ENCODE measurements at places on chromosomes 7 and 10. TPM values are rescaled to one million over a fixed set of nuclear protein-coding genes. Genes with fewer than 3 reads are reported as not detected.
A peak's percentile ranks its signal among the peaks of the same experiment; 100 is the strongest.

DNA sequence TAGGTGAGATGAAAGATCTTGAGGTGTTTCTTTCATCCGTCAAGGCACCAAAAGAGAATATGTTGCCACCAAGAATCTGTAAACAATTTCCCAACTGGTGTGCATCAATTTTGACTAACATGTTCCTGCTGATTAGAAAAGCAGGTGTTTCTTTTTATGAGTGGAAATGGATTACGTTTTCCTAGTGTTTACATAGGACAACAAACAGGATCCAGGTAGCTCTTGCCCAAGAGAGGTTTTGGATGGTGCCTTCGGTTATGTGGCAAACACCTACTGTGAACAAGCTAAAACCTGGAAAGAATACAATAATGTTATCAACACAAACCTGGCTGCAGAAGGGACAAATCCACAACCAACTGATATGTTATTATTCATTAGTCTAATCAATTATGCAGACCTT, 53.6 kb upstream of the WNT16 start:
- no peak for DNase-seq
- no peak overlapping the region for H3K27ac ChIP-seq
- H3K27me3 ChIP-seq, result no peaks in the 10 kb centered on the region
- H3K4me1 ChIP-seq, result no peaks in the 10 kb centered on the region
- no peaks in the 10 kb centered on the region for H3K36me3 ChIP-seq

DNA sequence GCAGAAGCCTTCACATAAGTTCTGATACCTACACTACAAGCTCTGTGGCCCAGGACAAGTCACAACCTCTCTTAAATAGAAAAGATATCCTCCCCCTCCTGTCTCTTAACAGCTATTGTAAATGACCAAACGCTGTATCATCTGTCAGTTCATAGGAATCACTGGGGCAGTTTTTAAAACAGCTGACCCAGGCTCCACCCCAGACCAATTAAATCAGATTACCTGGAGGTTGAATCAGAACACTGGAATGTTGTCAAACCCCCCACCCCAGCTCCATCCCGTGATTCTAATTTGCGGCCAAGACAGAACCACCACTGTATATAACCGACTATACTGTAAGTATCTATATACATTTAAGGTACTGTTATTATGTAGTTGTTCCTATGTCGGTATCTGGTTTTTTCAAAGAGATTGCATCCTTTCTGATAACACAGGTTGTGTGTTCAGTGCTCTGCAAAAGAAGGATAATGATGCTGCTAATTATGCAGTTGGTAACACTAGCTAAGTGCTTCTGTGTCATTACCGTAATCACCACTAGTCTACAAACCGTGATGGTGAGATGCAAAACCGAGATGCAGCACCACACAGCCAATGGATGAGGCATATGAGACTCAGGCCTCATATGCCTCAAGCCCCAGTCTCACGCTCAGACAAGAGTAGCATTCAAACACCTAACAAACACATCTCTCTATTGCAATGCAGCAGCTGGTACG, 47.4 kb downstream of the TNS3 start:
- H3K27me3 ChIP-seq, result no peaks in the 10 kb centered on the region
- no peak overlapping the region for H3K4me3 ChIP-seq
- no peaks in the 10 kb centered on the region for H3K36me3 ChIP-seq
- H3K27ac ChIP-seq, result no peak overlapping the region
- H3K4me1 ChIP-seq, result peaks cover 2% of the 10 kb centered on the region

DNA sequence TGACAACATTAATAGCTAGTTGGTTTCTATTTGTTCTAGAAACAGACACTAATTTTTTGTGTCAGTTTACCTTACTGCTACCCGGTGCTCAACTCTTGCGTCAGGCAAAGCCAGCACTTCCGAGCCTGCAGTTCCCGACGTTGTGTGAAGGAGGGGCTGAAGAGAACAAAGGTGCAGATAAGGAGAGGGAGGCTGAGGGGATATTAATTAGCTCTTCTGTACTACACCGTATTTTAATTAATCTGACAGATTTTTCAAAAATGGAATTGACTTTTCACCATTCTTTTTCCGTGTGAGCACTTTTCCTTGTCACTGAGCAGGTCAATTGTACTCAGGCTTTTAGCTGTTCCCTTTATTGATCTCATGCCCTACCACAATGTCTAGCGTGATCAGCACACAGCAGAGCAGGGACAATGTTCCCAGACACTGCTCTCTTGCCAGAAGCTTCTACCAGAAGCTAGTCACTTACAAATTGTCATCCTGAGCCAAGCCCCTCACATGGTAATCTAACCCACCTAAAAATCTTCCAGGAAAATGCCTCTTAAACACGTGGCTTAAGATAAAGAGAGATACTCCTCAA, 650.5 kb upstream of the MKI67 start:
- H3K36me3 ChIP-seq, result no peaks in the 10 kb centered on the region
- no peak overlapping the region for H3K4me3 ChIP-seq
- H3K4me1 ChIP-seq, result no peaks in the 10 kb centered on the region
- DNase-seq, result no peak
- H3K27me3 ChIP-seq, result no peaks in the 10 kb centered on the region

DNA sequence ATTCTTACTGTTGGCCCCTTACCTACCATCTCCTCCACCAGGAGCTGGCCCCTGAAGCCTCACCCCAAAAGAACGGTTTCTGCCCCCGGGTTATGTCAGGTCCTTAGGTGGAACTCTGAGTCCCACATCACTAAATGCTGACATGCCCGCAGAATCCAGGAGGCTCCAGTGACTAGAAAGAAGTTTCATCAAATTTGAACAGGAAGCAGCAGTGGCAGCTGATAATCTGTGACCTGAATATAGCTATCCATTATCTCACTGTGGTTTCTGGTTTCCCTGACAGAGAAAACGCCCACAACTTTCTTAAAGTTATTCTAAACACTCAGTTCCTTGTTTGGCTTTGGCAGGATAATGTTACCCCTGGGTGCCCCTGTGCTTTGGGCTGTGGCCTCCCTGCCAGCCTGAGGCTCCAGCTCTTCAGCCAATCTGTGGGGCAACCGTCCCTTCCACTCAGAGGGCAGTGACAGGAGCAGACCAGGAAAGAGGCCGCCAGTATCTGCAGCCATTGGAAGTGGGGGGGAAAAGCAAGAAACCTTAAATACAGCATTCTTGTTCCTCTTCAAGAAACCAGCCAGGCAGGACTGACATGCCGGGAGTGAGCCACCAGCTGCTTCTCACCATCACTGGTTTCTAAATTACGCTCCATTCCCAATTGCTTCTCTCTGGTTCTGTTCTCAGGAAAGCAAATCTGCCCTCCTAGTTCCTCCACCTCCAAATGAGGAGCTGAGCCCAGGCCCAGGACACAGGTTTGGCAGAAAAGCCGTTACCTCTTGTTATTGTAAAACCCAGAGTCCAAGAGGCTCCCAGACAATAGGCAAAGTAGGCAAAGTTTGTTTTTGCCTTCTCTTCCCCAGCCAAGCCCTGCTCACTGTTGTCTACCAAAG, 41.2 kb upstream of the VCL start:
- no peak overlapping the region for H3K4me3 ChIP-seq
- H3K27ac ChIP-seq, result peak overlapping the region; percentile 57
- H3K36me3 ChIP-seq, result no peaks in the 10 kb centered on the region
- DNase-seq, result no peak
- no peaks in the 10 kb centered on the region for H3K27me3 ChIP-seq

The GDF2 gene
- not detected for total RNA-seq

All from heart right ventricle (tissue), 16 donors.